NCI-H187 (cell line): ENCODE measurements at places on chromosomes 7 and 10.

- no peak for DNase-seq
Measured at GRCh38 chr7:50396856-50397255, 53.3 kb downstream of the FIGNL1 start.

DNA sequence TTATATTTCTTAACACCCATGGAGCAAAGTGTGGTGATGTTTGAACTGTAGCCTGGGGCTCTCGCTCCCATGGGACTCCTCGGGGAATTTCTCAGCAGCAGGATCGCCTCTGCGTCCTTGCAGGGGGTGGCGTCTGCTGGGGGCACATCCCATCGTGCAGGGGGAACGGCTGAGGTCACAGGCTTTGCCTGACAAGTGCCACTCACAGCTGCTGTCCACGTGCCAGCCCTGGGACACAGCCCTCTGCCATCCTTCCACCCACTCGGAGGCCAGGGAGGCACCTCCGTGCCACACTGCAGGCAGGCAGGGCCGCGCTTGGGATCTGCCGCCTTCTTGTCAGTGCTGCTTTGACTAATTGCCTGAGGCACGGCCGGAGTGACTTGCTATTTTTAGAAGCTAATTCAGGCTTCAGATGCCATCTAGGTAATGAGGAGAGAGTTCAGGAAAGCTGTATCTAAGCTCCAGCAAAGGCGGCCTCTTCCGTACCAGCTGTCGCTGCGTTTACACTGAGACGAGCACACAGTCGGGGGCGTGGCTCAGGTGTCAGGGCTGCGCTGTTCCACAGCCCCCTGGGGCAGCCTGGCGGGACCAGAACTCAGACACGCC lies 45.7 kb downstream of the PITRM1 start:
- DNase-seq = peak; percentile 67

GRCh38 chr7:136348542-136349192 lies 371.5 kb upstream of the MTPN start:
- no peak for DNase-seq

- DNase-seq = no peak
Measured at GRCh38 chr7:148567524-148567923, 23.0 kb upstream of the C7orf33 start.

- DNase-seq = no peak
Measured at GRCh38 chr10:73625004-73625883, 16.0 kb downstream of the MYOZ1 start.

DNA sequence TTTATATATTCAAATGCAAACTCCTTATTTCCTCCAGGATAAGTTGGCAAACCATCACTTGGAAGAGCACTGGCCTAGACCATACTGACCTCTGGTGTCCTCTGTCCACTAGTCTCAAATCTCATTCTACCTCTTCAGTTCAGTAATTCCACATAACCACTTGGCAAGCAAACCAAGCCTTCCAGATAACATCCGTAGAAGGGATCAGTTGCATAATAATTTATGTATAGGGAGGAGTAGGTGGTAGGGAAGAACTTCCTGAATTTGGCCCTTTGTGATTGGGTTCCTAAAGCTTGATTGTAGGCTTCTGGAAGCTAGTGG lies 55.0 kb downstream of the WAC start:
- DNase-seq = no peak

DNA sequence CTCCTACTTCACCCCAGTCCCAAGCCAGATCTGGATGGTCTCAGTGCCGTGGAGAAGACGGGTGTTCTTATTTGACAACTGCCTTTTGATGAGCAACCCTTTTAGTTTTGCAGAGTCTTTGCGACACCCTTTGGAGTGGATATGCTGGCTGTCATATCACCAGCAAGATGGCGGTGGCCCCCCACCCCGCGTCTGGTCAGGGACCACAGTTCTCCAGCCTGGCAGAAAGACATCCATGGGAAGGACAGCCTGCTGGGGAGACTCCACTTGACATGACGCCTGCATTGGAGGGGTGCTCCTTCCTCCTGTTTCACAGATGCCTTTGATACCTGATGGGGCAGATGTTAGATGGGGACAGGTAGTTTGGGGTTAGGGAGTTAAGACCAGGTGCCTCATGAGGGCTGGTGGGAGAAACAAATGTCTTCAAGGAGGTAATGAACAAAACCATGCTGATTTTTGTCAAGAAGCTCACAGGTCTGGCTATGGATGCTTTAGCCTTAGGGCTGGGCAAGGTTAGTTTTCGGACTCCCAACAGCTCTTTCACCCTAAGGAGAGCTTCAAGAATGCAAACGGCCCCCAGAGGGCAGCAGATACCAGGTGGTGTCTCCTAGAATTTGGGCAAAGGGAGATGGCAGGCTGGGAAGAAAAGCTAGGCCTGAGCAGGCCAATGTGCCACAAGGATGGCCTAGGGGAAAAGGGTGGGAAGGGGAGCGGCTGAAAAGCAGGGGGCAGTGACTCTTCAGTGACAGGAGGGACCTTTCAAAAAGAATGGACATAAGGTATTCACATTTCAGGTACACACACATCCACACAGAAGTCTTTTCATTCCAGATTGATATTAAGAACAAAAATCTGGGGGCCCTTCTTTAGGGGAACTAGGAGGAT lies 95.2 kb downstream of the CLEC2L start:
- DNase-seq = no peak

GRCh38 chr10:5992398-5992797 lies 15.1 kb upstream of the IL15RA start:
- DNase-seq = no peak

DNA sequence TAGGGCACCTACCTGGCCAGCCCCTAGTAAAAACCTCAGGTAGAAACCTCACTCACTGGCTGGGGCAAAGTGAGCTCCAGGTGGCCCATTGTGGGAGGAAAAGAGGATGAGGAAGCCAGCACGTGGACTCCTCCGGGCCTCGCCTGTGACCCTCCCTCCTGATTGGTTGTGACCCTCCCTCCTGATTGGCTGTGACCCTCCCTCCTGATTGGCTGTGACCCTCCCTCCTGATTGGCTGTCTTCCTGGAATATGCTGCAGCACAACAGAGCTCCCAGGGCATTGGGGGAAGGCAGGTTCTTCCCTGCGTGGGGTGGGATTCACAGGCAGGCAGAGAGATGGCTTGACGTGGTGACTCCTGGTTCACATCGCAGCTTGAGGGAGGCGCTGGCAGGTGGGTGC lies 343.0 kb downstream of the GLRX3 start:
- DNase-seq = no peak

- DNase-seq = no peak
Measured at GRCh38 chr7:36535866-36536664, 146.4 kb downstream of the ANLN start.

DNA sequence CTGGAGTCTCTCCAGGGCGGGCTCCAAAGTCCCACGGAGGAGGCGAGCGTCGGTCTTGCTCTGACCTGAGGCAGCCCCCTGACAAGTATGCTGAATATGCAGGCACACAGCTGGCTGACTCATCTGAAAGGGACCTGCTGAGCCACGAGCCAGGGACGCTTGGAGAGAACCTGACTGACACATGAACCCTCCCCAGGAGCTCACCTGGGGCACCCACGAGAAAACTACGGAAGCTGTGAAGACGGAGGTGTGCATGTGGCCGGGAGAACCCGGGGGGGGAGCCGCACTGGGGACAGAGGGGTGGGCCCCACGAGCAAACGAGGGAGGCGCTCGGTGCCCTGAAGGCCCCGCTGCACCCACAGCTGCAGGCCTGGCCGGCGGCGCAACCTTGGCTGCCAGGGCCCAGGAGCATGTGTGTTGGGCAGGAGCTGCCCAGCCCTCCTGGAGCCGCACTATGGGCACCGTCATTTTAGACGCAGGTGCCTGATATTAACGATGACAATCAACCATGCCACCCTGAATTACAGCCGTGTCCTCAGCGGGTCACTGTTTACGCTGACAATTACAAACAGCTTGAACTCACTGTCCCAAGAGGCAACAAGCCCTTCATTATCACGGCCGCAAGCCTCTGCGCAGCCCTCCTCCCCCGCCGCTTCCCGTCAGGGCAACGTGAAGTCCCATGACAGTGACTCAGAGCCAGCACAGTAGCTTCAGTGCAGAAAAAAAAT lies 64.7 kb downstream of the DIP2C start:
- no peak for DNase-seq

- DNase-seq = no peak
Measured at GRCh38 chr10:45179691-45180090, 135.7 kb downstream of the OR13A1 start.

- no peak for DNase-seq
Measured at GRCh38 chr7:22486597-22486996, 13.4 kb downstream of the STEAP1B start.

- no peak for DNase-seq
Measured at GRCh38 chr7:1979591-1980560, 252.9 kb downstream of the MAD1L1 start.
